ENCODE measurements at places on chromosomes 5 and 9. TPM values are rescaled to one million over a fixed set of nuclear protein-coding genes. Genes with fewer than 3 reads are reported as not detected.

- DNase-seq, result no peak
Measured at GRCh38 chr5:9622971-9623421, 7.2 kb downstream of the TAS2R1 start.

- no peak for DNase-seq
Measured at GRCh38 chr9:103601287-103601686, 492.8 kb upstream of the SMC2 start.

The CCDC183 gene
- not detected for total RNA-seq

DNA sequence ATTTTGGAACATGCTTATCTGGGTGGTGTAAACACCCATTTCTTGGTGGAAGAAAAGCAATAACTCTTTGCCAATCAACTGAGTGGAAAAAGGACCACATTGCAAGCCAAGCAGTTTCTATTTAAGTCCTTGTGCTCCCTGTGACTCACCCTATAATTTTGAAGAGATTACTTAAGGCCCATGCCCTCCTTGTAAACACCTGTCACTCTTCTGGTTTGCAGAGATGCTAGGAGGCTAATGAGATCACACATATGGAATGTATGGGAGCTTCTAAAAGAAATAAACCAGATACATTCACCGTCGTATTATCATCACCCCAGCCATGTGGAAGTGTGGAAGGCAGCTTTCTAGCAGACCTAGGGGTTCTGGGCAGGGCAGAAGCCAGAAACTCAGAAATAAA lies 337.1 kb downstream of the GADD45G start:
- no peak for DNase-seq

The CFAP90 gene
- not detected for total RNA-seq

GRCh38 chr5:6556089-6556801 lies 76.6 kb downstream of the NSUN2 start:
- DNase-seq, result no peak

DNA sequence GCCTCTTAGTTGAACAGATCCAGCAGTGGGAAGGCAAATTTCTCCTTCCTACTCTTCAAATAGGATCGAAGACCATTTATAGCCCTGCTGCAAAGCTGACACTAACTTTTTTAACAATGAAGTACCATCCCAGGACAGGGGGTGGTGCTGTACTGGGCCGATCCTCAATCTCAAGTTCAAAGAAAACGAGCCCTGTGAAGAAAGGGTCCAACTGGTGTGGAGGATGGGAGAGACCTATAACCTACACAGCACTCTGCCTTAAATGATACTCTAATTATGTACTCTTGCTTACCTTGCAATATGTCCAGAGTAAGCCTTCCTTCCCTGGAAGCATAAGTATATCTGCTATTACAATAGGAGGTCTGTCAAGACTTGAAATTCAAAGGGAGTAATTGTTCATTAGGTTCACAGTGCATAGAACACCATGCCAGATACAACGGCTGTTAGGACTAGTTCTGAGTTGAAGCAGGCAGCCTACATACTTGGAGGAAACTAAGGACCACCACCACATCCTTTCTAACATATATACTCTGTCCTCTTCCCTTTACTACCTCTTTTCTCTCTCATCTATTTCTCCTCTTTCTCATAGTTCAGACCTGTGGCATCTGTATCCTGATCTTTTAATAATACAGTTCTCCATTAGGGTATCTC lies 6.2 kb downstream of the ETF1 start:
- no peak for DNase-seq

- no peak for DNase-seq
Measured at GRCh38 chr9:34876096-34876495, 82.0 kb upstream of the PHF24 start.

The P4HA2 gene
- total RNA-seq, result 13.8 TPM

GRCh38 chr9:116323012-116323411 lies 169.4 kb downstream of the PAPPA start:
- no peak for DNase-seq

The GLRX gene
- 131 TPM for total RNA-seq

The PARP8 gene
- 2.3 TPM for total RNA-seq

DNA sequence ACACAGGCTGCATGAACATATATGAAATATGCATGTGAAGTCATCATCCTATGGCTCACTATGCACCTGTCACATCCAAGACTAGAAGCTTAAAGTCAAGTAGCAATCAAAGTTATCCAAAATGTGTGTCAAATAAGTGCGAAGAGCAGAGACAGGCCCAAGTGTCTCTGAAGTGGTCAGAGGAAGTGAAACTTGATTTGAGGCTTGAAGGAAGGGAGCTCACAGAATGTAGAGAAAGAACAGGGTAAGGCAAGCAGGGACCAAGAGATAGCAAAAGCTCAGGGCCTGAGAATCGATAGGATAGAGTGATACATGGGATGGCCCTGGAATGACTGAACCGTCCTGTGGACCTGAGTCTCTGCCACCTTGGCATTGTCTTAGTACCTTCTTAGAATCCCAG lies 274.3 kb upstream of the TRPC7 start:
- no peak for DNase-seq

The CKS2 gene
- 9.3 TPM for total RNA-seq

DNA sequence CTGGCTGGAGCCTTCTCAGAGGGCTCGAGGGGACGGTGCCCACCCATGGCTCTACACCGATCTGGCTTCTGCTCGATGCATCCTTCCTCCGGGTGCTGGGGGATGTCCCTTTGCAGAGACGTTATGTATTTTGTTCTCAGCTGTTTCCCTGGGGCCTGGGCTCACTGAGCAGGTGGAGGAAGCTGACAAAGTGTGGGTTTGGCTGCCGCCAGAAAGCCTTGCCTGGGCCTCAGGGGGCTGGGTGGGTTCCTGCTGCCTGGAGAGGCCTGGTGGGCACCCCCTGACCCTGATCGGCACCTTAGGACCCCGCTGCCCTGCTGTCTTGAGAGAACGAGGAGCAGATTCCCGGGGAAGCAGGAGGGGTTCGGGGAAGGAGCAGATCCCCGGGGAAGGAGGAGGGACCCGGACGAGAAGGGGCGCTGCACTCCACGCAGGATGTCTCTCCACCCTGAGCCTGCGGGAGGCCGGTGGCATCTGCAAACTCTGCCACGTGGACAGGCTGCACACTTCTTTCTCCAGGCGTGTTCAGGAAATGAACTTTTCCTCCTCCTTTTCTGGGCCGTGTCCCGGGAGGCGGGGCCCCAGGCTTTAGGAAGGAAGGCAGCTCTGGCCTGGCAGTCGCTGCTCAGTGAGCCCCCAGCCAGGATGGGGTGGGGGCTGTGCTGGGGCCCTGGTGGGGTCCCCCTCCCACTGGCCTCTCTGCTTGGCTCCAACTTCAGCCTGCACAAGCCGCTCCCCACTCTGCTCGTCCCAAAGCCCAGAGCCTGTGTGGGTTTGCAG lies 148.9 kb downstream of the RXRA start:
- DNase-seq, result peak; percentile 81

- no peak for DNase-seq
Measured at GRCh38 chr5:56154732-56155484, 78.2 kb downstream of the ANKRD55 start.

The KLF4 gene
- 13.1 TPM for total RNA-seq

GRCh38 chr9:83299571-83299970 lies 236.6 kb upstream of the RASEF start:
- no peak for DNase-seq

DNA sequence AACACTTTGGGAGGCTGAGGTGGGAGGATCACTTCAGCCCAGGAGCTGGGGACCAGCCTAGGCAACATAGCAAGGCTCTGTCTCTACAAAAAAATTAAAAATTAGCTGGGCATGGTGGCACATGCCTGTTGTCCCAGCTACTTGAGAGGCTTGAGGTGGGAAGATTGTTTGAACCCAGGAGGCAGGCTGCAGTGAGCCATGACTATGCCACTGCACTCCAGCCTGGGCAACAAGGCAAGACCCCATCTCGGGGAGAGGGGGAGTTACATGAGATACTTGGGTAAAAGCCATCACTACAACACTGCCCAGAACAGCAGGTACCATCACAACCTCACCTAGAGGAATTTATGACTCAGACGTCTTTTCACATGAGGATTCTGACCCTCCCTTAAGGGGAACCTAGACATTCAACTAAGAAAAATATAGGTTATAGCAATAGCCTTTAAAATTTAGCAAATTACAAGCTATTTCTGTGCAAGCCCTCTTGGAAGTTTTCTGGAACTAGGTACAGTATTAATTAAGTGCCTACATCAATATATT lies 143.5 kb downstream of the NFIB start:
- DNase-seq, result no peak

DNA sequence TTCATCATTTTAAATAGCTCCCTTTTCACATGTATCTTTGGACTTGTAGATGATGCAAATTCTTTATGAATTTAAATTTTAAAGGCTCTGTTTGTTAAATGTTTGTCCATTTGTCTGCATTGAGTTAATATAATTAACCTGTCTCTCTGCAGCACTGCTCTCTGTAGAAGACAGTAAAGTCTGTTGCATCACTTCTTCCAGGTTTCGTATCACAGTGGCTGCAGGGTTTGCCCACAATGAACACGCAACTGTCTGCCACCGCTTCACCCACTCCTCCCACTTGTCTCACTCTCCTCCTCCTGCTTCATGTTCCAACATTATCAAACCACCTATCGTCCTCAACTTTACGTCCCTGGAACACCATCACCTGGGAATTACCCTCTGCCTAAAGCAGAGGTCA lies 231.3 kb upstream of the SLC30A5 start:
- no peak for DNase-seq

DNA sequence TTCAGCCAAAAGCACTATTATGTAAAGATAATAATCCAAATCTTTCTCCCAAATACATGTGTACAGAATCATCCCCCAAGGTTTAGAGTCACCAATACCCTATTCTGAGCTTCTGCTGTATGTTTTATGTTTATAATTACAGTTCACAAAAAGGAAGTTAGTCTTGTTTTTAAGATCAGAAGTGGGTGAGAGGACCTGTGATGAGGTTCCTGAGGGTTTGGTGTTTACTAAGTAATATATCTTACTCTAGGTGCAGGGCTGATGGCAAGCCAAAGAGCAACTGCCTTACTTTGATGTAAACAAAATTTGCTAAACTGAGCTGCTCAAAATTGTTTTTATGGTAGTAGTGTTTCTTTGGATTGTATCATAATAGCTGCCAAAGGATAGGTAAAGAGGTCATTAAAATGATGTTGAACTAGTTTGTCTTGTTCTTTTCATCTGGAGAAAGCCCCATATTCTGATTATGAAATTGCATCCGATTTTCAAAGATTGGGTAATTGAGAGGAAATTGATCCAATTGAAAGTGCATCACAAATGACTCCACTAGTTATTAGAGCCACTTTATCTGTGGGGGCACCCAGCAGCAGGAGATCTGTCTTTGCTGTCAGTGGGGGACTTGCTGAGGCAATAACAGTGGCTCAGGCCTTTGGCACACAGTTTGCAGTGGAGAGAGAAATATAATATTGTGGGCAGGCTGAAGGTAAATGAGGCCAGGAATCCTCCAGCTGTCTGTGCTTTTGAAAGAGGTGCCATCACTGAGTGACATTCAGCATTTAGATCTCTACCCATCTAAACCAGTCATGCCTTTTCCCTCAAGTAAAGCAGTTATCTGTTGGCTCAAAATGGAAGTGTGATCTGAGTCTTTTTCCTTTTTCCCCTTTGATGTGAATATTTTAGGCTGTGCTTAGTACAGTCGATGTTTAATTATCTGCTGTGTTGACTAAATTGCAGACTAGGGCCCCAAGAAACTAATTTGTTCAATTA lies 14.1 kb downstream of the TRIM32 start:
- peak; percentile 56 for DNase-seq

The PPP2R2B gene
- 0.08 TPM for total RNA-seq

- DNase-seq, result no peak
Measured at GRCh38 chr5:178996156-178996555, 1.0 kb upstream of the GRM6 start.

The PIP5KL1 gene
- total RNA-seq, result not detected

GRCh38 chr5:6803981-6804550 lies 90.8 kb downstream of the TENT4A start:
- DNase-seq, result no peak

The MSMP gene
- total RNA-seq, result not detected

GRCh38 chr5:143118222-143118621 lies 285.3 kb downstream of the NR3C1 start:
- DNase-seq, result no peak

- no peak for DNase-seq
Measured at GRCh38 chr9:93390953-93391515, 60.5 kb upstream of the FAM120A start.

DNA sequence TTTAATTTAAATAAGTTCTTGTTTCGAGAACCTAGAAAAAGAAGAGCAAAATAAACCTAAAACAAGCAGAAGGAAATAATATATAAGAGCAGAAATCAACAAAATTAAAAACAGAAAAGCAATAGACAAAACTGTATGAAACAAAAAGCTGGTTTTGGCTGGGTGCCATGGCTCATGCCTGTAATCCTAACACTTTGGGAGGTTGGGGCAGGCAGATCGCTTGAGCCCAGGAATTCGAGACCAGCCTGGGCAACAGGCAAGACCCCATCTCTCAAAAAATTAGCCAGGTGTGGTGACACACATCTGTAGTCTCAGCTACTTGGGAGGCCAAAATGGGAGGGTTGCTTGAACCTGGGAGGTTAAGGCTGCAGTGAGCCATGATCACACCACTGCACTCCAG lies 59.2 kb upstream of the OTP start:
- no peak for DNase-seq

The PCDHB16 gene
- total RNA-seq, result 0.56 TPM

DNA sequence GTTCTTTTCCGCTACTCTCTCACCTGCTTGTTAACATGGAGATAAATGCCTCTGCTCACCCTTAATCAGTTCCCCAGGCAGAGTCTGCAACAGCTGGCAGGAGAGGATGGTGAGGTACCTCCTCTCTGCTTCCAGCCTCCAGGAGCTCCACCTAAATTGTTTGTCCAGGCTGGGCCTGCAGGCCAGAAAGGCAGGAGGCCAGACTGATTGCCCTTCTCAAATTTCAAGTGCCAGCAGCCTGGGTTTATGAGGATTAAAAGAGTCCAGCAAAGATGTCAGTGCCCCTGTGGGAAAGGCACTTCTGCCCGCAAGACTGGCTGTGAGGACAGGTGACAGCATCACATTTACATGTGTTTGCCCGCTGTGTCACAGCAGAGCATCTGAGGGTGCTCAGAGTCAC lies 19.8 kb downstream of the CORO2A start:
- no peak for DNase-seq

GRCh38 chr5:150989695-150990094 lies 30.7 kb upstream of the GPX3 start:
- DNase-seq, result no peak
